ENCODE measurements at places on chromosomes 7 and 10.

DNA sequence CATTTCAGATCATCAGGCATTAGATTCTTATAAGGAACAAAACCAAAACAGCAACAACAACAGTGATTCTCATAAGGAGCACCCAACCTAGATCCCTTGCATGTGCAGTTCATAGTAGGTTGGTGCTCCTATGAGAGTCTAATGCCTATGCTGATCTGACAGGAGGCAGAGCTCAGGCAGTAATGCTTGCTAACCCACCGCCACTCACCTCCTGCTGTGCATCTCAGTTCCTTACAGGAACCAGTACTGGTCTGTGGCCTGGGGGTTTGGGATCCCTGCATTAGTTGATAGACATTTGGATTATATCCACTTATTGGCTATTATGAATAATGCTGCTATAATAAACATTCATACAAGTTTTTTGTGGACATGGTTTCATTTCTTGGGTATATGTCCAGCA is 14.0 kb downstream of the MKLN1 start:
- no peak for DNase-seq

- no peak for DNase-seq
Measured at GRCh38 chr7:108581655-108582491, 12.2 kb downstream of the DNAJB9 start.

DNA sequence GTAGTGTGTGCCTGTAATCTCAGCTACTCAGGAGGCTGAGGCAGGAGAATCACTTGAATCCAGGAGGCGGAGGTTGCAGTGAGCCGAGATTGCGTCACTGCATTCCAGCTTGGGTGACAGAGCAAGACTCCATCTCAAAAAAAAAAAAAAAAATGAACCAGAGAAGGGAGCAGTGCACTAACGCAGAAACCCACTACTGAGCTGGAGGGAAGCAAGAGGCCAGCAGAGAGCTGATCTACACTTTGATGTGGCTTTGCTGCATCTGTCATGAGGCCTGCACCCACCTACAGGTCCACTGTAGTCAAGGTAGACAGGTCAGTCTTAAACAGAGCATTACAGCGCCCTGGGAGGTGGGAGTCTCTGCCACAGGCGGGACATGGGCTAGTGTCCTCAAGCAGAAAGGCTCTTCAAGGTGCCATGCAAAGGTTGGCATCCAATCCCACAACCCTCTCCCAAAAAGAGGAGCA is 30.0 kb downstream of the MAT1A start:
- no peak for DNase-seq

- DNase-seq: no peak
Measured at GRCh38 chr10:115902596-115902995, 370.4 kb downstream of the GFRA1 start.

DNA sequence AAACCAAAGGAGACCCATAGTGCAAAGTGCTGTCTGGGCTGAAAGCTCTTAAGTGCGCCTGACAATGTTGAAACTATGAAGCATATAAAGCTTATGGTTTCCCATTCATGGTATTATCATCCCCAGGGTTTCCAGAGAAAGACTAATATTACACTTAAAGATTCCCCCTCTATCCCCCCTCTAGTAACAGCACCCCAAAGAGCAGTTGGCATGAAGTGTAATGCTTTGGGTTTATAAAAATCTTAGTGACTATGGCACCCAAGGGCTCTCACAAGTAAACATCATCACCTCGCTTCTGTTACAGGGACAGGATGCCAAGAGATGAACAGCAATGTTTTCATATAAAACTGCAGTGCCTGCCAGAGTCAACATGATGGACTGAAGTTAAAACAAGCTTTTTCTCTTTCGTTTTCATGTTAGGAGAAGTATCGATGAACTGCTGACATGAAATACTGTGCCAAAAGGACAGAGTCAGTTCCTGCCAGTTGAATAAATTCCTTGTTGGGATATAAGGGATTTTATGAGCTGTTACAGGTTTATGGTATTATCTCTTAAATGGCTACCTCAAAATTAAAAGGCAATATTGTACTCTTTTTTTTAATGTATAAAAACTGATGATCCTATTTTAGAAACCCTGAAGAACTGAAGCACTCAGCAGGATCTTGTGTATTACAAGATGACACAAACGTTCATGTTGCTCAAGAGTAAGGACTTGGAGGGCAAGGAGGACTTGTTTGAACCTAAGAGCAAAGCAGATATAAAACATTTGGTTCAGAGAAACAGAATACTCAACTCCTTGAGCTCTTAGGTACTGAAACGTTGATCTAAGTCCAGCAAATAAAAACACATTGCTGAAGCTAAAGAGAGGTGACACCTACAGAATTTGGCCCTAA is 203.7 kb upstream of the IMMP2L start:
- DNase-seq: no peak

DNA sequence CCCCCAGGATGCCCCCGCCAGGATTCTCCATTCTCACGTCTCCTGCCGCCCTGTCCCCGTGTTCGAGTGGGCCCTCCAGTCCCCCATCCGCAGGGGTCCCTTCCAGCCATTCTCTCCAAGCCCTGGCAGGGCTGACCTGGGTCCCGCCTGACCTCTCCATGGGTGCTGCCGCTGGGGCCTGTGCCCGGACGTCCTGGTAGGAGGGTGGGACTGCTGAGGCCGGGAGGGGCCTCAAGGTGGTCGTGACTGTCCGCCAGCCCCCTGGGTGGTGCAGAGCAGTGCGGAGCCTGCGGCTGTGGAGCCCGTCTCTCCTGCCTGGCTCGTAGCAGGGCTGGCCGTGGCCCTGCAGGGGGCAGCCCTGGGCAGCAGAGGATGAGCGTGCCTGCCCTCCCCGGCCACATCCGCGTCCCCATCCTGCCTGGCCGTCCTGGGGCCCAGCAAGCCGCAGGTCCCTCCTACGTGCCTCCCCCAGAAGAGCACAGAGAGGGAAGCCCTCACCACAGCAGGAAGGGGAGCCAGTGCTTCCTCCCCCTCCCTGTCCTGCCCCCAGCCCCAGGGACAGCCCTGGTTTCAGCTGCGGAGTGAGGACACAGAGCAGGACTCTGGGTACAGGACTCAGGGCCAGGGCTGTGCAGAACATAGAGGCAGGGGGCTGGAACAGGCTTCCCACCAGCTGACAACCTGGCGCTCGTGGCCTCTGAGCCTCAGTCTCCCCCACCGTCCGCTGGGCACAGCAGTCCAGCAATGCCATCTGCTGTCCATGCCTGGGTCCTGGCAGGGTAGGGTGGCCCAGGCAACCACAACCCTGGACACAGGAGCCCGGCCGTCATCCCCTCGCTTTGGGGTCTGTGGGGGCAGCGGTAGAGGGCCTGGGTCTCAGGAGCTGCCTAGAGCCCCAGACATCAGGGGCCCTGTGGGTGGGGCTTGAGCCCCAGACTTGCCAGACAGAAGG is 1.5 kb upstream of the GRIFIN start:
- peak; percentile 75 for DNase-seq

DNA sequence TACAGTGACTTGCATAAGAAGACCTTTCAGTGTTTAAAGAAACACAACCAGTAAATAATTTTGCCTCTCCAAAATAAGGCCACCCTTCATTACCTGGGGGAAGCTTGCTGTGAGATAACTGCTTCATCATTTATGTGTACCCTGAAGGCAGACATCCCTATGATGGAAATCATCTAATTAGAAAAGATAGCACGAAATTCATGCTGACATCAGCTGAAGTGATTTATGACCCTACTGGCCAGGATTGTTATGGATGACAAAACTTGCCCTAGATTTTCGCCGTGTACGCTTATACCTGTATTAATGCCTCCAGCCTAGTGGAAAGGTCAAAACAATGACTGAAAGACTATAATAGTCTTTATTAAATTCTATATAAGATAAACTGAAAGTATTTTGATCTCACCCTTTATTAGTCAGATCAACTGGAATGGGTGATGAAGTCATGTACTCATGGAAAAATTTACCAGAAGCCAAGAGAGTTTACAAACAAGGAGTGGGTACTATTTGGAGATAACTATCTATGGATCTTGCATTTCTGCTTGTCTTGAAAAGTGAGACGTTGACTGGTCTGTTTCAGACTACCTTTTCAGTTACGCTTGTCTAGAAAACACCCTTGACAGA is 114.2 kb downstream of the PPP1R3A start:
- no peak for DNase-seq

DNA sequence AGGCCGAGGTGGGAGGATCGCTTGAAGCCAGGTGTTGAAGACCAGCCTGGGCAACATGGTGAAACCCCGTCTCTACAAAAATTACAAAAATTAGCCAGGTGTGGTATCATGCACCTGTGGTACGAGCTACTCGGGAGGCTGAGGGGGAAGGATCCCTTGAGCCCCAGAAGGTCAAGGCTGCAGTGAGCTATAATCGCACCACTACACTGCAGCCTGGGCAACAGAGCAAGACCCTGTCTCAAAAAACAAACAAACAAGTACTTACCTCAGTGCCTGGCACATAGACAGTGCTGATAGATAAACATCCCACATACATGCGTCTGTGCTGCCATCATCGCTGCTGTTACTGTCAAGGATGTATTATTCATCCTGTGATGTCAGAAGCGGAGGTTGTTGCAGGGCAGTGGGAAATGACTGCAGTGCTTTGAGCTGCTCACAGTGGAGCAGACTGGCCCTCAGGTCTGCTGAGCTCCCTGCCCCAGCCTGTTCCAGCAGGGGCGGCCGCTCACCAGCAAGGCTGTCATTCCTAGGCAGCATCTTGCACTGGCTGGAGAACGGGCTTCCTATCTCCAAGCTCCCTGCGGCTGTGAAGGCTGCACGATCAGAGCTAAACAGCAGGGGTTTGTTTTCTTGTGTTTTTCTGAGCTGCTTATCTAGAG is 18.6 kb downstream of the FOXK1 start:
- no peak for DNase-seq

- DNase-seq: no peak
Measured at GRCh38 chr7:28195910-28196620, 15.5 kb upstream of the JAZF1 start.

- DNase-seq: no peak
Measured at GRCh38 chr10:35040760-35041501, 49.2 kb downstream of the CUL2 start.

GRCh38 chr10:132489053-132489703 is 48.4 kb upstream of the INPP5A start:
- DNase-seq: no peak

DNA sequence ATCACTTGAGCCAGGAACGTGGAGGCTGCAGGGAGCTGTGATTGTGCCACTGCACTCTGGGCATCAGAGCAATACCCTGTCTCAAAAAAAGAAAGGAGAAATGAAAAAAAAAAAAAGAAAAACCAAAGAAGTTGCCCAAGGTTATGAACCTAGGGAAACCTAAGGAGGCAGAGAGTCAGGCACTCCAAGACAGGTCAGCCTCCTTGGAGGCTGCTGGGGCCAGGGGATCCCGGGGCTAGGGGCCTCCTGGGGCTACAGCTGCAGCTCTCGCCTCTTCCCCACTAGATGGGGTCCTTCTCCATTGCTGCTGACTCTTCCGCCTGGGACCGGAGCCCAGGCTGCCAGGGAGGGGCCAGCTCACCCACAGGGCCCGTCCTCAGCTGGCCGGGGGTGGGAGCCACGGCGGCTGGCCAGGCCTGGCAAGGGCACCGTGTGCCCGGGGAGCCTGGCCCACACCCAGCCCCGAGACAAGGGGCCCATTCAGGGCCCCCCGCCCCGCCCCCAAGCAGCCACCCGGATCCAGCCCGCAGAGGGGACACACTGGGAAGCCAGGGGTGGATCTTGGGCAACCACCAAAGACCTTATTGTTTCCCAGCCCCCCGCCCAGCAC is 1.7 kb upstream of the SPACDR start:
- no peak for DNase-seq

- DNase-seq: no peak
Measured at GRCh38 chr10:122448600-122448999, 5.9 kb upstream of the ARMS2 start.

- DNase-seq: no peak
Measured at GRCh38 chr7:113715981-113716856, 202.6 kb downstream of the PPP1R3A start.

DNA sequence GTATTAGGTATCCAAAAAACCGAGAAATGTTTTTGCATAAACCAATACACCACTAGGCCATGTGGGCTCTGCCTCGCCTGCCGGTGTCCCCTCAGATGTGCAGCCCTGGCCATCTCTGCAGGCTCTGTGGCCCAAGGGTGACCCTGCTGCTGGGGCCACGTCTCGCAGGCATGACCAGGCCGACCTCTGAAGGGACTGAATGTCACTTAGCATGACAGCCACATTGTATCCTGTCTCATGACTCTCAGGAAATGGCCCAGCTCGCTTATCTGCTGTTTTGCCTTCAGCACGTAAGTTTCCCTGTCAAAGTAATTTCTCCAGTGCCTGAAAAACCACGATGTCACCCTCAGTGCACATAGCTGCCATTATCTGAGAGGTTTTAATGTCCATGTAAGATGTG is 49.5 kb upstream of the ZNF32 start:
- no peak for DNase-seq

GRCh38 chr7:21507627-21508343 is 35.1 kb upstream of the DNAH11 start:
- peak; percentile 41 for DNase-seq

GRCh38 chr10:129953119-129954051 is 10.7 kb downstream of the EBF3 start:
- no peak for DNase-seq

GRCh38 chr10:689452-690371 is at the start of gene DIP2C:
DIP2C (minus strand) TSS chr10:689668; CDS start chr10:689578, 90 bp downstream.
- DNase-seq: no peak

- DNase-seq: no peak
Measured at GRCh38 chr10:130026670-130027456, 62.8 kb upstream of the EBF3 start.

DNA sequence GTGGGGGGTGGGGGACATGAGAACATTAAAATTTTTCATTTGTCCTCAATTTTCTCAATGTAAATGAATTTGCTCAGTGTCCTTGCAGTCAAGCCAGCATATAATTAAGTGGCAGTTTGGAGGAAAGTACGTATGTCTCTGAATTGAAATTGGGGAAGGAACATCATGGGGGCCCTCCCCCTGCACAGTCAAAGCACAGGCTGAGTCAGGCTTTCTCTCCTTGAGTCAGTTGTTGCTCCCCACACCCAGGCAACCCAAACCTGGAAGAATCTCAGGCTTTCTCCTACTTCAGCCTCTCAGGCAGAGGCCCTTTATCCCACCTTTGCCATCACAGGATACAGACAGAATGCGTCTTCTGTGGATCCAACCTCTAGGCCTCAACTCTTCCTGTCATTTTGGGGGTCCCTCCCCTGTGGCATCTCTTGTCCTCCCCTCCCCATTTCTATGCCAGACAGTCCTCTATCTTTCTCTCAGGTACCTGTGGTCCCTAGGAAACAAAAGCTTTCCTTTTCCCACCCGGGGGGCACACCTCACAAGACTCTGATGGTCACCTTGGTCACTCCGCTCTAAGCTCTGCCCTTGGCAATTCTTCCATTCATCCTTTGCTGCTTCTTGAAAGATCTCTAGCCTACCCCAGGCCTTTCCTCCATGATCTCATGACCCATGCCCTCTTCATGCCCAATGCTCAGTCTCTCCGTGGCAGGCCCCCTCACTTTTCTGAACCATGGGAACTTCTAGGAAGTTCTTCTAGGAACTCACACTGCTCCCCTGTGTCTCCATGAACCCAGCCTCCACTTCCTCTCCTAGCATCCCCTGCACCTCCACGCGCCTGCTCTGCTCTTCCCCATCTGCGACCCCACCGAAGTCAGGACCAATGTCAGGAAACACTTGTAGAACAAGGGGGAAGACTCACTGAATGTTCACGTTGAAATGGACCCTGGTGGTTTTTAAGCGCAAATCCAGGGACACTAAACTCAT is 40.4 kb downstream of the CREB3L2 start:
- peak; percentile 18 for DNase-seq
